G401 (cell line): ENCODE measurements at places on chromosomes 11 and 22.

GRCh38 chr22:49543876-49544275 is 283.8 kb downstream of the BRD1 start:
- no peak for DNase-seq

DNA sequence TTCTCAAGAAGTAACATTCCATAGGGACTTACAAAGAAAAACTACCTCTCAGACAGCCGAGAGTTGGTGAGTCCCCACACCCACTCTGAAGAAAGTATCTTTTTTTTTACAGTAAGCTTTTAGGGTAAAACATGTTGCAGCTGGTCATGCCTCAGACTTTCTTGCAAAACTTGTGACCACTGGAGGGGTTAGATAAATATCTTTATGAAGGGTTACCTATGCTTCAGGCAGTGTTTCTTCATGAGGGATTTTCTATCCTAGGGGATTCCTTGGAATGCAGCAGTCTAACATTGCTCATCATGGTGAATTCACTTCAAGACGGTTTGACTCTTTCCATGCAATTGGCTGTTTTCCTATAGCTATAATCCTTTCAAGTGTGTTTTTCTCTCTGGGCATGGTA is 20.8 kb upstream of the SNX19 start:
- DNase-seq = no peak

GRCh38 chr22:48666620-48667019 is 1161.1 kb downstream of the BRD1 start:
- no peak for DNase-seq

GRCh38 chr11:25710975-25711374 is 621.0 kb upstream of the ANO3 start:
- no peak for DNase-seq

- no peak for DNase-seq
Observed at GRCh38 chr22:31022516-31022915, 53.5 kb downstream of the TUG1 start.
